Stimulated activated CD8-positive, alpha-beta memory T cell treated with anti-CD3 and anti-CD28 coated beads, Interleukin-7, amount 100 ng/mL, for 4 hours (primary cell): ENCODE measurements at places on chromosomes 12 and 14.

DNA sequence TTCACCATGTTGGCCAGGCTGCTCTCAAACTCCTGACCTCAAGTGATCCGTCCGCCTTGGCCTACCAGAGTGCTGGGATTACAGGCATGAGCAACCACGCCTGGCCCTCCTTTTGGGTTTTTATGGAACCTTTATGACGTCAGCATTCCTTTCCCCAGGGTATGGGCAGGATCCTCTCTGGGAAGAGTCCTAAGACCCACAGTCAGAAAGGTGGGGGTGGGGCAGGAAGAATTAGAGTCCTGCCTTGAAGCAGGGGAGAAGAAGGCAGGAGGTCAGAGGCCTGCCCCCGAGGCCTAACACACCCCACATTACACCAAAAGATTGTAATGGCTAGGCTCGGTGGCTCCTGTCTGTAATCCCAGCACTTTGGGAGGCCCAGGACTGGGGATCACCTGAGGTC, 30.8 kb upstream of the CDK17 start:
- no peak for DNase-seq

GRCh38 chr14:51776102-51776894, 84.1 kb upstream of the GNG2 start:
- no peak for DNase-seq

DNA sequence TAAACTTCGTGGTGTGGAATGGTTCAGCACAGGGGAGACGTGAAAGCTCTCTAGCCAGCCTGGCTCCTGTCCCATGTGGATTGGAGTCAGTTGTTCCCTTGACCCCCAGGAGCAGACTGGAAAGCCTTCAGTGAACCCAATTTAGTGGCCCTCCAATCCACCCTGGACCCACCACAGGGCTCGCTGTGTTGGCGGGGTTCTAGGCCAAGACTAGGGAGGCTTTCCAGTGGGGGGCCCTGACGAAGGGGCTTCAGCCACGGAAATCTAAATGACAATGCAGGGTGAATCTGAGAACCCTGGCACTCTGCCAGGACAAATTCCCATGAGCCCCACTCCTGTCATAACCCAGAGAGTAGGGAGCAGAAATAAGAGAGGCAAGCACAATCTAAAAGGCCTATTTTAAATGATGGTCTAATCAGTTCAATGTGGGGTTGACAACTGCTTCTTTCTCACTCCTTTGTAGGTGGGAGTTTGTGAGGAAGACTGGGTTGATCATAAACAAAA, 110.8 kb downstream of the SLC35F4 start:
- DNase-seq = no peak

- no peak for DNase-seq
Measured at GRCh38 chr14:44490966-44491365, 16.1 kb downstream of the FSCB start.

- DNase-seq = no peak
Measured at GRCh38 chr14:54893151-54893760, 9.4 kb downstream of the GCH1 start.

GRCh38 chr12:91965781-91966180, 179.9 kb downstream of the BTG1 start:
- no peak for DNase-seq

GRCh38 chr12:6638305-6638704, 2.5 kb upstream of the LPAR5 start:
- DNase-seq = no peak

GRCh38 chr12:108308395-108309085, 30.6 kb downstream of the CMKLR1 start:
- no peak for DNase-seq

GRCh38 chr12:119819322-119819721, 57.8 kb downstream of the CIT start:
- no peak for DNase-seq

GRCh38 chr14:33332497-33332896, 393.8 kb downstream of the NPAS3 start:
- no peak for DNase-seq

DNA sequence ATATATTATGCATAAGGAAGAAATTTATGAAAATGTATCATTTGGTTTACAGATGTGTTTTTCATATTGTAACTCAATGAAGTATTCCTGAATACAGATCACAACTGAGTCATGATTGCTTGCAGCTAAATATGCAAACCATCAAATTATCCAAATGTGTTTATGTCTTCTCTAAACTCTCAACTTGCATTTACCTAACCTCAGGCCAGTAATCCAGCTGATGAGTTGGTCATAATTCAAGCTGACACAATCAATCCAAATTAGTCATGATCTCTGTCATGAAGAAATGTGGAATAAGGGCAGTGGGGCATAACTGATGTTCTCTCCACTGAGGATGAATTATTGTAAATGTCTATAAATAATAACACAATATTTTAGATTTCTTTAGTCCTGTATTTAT, 104.8 kb upstream of the CNTN1 start:
- no peak for DNase-seq

DNA sequence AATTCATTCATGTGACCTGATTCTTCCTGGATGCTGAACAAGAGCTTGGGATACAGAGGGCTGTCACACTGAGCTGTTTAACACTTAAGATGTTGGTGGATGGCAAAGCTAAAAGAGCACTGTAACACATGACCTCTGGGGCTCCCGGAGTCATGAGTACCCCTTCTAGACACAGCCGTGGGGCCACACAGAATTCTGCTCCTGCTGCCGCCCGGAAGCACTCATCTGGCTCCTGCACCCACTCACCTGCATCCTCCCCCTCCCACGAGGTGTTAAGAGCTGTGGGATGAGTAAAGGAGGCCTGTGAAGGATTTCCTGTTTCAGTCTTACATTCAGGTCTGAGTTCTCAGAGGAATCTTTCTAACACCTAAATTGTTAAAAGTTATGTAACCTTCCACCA, 78.0 kb upstream of the SSTR1 start:
- DNase-seq = peak; percentile 23

- DNase-seq = no peak
Measured at GRCh38 chr14:78798757-78799156, 628.6 kb downstream of the NRXN3 start.

GRCh38 chr12:20374795-20375194, 6.5 kb downstream of the PDE3A start:
- no peak for DNase-seq

DNA sequence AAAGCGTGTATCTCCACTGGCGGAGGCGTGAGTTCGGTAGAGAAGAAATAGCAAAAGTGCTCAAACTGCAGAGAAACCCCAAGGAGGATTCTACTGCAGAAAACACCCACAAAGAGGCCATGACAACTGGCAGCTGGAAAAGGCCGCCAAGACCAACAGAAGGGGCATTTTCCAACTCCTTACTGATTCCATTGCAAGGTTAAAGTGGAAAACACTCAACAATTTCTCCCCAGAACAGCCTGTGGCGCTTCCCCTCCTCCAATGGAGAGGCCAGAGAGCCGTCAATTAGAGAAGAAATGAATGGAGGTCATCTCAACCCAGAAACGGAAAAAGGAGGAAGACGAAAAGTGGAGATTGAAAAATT, 618 bp upstream of the ANKRD52 start:
- DNase-seq = no peak

DNA sequence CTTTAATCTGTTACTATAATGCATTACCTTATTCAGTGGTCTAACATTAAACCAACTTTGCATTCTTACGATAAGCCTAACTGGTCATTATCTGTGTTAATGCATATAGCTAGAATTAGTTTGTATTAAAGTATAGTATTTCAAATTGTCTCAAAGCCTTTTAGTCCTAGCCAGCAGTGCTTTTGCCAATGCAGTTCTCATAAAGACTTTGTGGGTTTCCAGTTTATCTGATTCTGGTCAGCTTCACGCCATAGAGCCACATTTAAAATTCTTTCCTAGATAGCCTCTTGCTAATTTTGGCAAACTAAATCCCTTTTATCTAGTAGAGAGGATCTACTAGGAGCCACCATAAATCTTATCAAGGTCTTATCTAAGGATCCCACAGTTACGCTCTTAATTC, 78.9 kb upstream of the VASH1 start:
- DNase-seq = no peak

GRCh38 chr12:27107986-27108385, 25.6 kb upstream of the C12orf71 start:
- DNase-seq = no peak
